Right renal cortex interstitium (tissue), 3 donors: ENCODE measurements at places on chromosomes 12 and 14. TPM values are rescaled to one million over a fixed set of nuclear protein-coding genes. Genes with fewer than 3 reads are reported as not detected.
A peak's percentile ranks its signal among the peaks of the same experiment; 100 is the strongest.

DNA sequence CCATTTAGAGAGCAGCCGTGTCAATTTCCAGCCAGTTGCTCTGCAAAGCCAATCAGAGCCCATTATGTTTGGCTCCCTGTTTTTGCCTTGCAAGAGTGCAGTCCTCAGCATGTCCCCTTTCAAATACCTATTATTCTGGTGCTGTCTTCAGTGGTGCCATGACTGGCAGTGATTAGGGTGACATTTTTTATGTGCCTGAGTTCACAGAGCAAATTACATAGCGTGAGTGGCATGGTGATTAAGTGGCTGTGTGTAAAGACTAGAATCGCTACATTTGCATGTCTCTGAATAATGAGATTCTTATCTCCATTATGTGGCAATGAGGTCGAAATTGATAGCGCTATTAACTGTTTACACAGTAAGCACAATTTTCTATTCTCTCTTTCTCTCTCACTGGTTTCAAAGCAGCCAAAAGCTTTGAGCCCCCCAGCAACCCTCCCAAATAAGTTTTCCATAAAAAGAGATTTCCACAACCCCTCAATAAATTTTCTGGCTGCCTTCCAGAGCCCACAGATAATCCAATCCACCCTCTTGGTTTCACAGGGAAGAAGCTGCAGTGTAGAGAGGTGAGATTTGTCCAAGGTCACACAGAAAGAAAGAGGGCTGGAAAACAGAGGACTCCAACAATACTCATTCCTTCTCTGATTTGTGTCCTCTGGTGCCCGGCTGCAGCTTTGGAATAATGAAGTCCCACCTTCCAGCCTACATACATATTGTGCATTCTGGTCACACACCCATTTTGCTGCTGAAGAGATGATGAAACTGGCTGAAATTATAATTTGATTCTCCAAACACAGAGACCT is 58.8 kb upstream of the NUDT4 start:
- no peak for DNase-seq

- no peak for DNase-seq
These were observed 243.2 kb downstream of the ANO6 start for GRCh38 chr12:45458854-45459807.

Gene SPIC
- not detected for polyA plus RNA-seq

DNA sequence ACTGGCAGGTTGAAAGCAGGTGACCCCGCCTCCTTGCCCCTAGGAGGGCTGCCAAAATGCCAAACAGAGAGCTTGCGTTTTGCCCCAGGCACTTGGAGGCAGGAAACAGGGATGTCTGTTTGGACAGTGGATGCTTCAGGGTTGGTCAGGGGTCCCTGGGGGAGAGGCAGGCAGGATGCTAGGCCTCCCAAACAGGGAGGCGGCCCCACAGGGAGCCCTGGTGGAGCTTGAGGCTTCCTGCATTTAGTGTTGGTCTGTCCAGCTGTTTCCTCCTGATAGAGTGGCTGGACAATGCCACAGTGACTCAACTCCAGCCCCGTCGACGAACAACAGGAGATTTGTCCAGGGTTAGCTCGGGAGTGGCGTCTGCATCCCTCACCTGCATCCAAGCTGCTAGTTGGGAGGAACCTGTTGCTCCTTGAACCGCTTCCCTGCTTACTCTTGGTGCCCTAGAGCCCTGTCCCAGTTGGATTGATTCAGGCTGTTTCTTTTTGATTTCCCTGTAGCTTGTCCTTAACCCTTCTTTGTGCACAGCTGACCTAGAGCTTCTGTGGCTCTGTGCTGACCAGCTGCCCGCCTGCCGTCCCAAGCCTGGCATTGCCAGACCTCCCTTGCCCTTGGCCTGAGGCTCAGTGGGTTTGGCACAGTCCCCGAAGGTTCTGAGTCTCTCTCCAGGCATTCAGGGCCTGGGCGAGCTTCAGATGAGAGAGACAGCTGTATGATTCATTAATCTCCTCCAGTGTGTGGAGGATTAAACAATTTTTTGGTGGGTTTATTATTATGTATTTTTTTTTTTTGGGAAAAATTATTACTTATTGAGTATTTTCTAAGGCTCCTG is 45.9 kb downstream of the TSPAN9 start:
- DNase-seq, result no peak

GRCh38 chr14:95182379-95182778 is 25.1 kb upstream of the DICER1 start:
- no peak for DNase-seq

Gene MFAP5
- not detected for polyA plus RNA-seq

DNA sequence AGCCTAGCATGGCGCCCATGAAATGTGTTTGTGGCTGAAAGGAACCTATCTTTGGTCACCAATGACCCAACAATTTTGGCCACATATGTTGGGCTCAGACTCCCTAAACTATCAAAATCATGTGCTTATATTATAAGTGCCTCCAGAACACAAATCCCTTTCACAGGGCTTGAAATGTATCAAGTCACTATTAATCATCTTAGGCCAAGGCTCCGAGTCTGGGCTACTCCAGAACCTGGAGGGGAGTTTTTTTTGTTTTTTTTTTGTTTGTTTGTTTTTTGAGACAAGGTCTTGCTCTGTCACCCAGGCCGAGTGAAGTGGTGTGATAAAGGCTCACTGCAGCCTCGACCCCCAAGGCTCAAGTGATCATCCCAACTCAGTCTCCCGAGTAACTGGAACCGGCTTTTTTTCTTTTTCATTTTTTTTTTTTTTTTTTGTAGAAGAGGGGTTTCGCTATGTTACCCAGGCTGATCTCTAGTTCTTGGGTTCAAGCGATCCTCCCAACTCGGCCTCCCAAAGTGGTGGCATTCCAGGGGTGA is 989 bp upstream of the DRAM1 start:
- no peak for DNase-seq

DNA sequence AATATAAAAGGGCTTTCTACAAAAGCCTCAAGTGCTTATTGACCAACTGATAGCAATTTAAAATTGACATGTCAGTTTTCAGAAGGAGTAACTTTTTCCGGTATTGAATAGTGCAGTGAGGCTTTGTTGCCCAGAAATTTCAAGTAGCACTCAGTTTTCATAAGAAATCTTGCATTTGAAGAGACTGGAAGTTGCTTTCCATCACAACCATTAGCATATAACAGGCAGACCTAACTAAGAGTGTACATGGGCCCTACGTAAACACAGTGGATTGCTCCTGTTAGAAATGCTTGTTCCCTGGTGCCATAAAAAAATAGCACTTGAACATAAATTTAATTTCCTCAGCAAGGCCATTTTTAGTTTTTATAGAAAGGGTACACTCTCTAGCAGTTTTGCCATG is 117.9 kb downstream of the TMTC2 start:
- DNase-seq, result no peak

- no peak for DNase-seq
These were observed 51.2 kb downstream of the ATF7IP start for GRCh38 chr12:14416658-14417057.

Gene TGM1
- 1.2 TPM for polyA plus RNA-seq

Gene BCDIN3D
- 6.7 TPM for polyA plus RNA-seq

Gene AVPR1A
- 4.5 TPM for polyA plus RNA-seq

Gene KLRG1
- polyA plus RNA-seq, result 3.0 TPM

DNA sequence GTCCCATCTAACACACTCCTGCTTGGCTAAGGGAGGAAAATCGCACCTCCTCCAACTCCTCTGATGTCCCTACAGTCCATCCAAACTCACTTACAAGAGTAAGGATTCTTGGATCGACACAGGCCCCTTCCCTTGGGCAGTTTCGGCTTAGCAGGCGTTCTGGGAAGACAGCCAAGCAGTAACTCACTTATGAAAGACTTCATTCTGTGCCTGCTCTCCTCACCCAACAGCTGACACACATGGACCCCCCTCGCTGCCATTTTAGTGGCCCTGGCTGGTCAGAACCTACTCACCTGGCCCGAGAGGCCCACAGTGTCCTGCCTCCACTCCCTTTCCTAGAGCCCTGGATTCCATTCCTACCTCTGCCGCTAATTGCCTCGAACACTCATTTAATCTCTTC is 52.3 kb upstream of the BCL2L14 start:
- DNase-seq, result no peak

GRCh38 chr12:57638096-57638495 is 5.1 kb upstream of the B4GALNT1 start:
- DNase-seq, result no peak

DNA sequence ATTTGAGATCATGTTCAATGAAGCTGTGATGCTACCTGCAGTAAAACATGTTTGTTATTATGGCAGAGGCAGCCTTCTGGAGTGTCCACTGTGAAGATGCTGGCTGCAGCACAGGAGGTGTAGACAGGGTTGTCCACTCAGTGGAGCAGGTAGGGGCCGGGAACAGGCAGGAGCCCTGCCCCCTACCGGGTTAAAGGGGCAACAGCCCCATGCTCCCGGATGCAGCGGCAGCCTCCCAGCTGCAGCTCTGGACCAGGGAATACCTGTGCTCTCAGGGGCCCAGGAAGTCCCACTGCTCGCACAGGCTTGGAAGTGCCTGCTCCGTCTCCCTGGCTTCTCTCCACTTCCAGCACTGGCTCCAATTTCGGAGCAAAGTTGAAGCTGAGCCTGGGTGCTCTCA is 401.6 kb downstream of the FOXG1 start:
- no peak for DNase-seq

DNA sequence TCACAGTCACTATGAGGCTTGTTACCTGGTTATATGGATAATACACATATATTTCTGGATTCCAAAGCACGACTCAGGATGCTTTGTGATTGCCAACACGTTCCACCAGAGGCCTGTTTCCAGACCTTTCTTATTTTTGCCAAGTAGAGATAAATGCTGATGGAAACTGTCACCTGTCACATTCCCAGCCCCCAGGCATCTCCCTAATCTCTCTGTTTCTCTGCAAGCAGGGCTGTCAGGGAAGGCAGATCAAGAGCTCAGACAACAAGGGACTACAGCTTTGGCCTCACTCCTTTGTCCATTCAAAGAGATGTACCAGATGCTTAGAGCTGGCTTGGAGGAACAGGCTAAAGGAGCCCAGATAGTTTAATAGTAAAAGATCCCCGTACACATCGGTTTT is 21.8 kb upstream of the DDHD1 start:
- DNase-seq, result no peak

- DNase-seq, result no peak
These were observed 38.7 kb downstream of the ADGRD1 start for GRCh38 chr12:130992448-130992847.

Gene ALDH2
- polyA plus RNA-seq, result 97.9 TPM

DNA sequence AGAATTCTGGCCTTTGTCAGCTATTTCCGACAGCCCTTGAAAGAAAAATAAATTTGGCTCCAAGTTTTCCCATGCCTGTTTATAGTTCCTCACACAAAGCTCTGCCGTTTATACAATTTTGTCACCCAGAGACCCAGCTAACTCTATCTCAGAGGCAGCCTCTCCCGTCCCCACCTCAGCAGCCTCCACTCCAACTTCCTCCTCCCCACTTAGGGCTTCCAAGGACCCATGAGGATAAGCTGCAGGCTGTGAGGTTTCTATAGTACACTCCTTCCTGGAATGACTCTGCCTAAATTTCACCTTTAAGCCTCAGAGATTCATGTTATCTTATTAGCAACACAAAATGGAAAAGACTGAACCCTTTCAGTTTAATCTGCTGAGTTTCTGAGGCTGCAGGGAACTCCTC is 71.8 kb downstream of the TTC9 start:
- DNase-seq, result no peak

DNA sequence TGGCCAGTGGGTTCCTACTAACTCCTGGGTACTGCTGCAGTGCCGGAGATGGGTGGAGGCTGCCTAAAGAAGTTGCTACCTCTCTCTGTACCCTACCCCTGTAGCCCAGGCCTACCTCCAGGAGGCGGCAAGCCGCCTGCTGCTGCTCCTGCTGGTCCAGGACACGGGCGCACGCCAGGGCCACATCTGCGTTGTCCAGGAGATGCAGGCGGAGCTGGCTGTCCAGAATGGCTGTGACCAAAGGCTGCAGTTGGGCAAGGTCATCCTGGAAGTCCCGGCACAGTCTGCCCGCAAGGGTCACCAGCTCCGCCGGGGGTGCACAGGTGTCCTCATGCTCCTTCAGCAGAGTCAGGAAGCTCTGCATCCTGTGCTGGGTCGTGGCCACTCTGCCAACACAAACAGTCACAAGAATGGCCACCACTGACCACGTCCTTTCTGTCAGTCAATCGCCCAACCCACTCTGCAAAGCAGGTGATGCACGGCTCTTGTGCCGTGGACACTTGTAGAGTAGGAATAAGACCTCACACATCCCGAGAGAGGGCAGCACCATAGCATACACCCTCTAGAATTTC is 1.6 kb downstream of the ANHX start:
- DNase-seq, result no peak

Gene LGR5
- polyA plus RNA-seq, result 15.5 TPM

DNA sequence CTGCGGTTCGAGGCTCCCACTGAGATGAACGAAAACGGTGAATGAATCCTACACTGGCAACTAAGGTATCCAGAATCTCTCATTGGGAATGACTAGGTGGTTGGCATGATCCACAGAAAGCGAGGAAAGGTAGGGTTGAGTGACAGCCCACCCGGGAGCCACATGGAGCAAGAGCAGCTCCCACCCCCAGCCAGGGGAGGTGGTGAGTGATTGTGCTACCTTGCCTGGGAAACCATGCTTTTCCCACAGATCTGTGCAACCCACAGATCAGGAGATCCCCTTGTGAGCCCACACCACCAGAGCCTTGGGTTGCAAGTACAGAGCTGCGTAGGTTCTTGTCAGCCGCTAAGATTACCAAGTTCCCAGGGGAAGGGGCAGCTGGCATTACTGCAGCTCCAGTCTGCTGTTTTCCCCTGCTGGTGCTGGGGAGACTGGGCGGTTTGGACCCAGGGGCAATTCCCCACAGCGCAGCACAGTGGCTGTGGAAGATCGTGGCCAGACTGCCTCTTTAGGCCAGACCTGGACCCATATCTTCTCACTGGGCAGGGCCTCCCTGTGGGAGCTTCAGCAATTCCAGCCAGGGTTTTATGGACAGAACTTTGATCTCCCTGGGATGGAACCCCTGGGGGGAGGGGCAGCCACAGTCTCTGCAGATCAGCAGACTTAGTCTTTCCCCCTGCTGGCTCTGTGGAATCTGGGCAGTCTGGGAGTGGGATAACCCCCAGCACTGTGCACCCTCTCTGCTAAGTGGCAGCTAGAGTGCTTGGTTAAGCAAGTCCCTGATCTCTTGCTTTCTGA is 44.6 kb upstream of the PPP4R3A start:
- DNase-seq, result no peak

- DNase-seq, result no peak
These were observed 19.3 kb downstream of the CTSG start for GRCh38 chr14:24556756-24557155.

Gene TPPP2
- 3.0 TPM for polyA plus RNA-seq

GRCh38 chr12:80936642-80937390 is 918 bp downstream of the LIN7A start:
- DNase-seq, result peak; percentile 30
